ENCODE measurements at places on chromosomes 1 and 21. TPM values are rescaled to one million over a fixed set of nuclear protein-coding genes. Genes with fewer than 3 reads are reported as not detected.

DNA sequence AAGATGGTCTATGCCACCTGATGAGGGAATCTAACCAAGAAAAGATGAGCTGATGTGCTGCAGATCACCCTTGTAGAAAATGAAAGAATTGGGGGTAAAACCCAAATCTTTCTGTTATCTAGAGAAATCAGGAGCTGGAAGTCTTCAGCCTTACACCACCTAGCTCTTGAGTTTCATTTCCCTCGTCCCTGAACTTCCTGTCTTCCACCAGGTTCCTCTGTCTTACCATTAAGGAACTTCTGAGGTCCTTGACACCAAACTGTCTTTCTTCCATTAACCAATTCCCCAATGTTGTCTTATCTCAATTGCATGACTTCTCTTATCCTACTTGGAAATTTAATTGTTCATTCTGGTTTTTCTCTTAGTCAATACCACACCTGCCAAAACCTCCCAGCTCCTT is 31.5 kb downstream of the LPAR3 start:
- no peak for DNase-seq

DNA sequence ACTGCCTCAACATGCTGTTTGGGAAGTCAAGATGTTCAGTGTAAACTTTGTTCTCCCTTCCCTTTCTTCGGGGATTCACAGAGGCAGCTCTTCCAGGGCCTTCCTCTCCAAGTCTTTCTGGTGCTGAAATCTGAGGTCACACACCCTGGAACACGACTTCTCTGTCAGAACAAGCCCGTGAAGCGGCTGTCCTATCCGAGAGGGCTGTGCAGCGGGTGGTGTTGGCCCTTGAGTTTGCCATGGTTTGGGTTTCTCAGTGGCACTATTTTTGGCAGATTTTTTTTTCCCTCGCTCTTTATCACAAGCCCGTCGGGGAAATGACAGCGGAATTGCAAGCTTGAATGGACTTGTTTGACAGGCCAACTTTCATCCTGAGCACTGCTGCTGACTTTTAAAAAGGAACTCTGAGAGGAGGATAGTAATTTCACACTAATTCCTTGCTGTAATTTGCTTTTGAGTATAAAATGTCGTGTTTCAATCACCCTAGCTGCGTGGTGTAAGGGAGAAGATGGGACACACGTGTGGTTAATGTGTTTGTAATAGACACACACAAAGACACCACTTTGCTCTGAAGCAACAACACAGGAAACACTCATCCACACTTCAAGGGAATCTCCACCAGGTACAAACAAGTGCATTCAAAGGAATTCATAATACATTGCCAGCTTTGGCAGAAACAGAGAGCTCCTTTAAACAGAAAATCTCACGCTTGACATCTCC is 60.1 kb upstream of the TARBP1 start:
- DNase-seq = no peak

DNA sequence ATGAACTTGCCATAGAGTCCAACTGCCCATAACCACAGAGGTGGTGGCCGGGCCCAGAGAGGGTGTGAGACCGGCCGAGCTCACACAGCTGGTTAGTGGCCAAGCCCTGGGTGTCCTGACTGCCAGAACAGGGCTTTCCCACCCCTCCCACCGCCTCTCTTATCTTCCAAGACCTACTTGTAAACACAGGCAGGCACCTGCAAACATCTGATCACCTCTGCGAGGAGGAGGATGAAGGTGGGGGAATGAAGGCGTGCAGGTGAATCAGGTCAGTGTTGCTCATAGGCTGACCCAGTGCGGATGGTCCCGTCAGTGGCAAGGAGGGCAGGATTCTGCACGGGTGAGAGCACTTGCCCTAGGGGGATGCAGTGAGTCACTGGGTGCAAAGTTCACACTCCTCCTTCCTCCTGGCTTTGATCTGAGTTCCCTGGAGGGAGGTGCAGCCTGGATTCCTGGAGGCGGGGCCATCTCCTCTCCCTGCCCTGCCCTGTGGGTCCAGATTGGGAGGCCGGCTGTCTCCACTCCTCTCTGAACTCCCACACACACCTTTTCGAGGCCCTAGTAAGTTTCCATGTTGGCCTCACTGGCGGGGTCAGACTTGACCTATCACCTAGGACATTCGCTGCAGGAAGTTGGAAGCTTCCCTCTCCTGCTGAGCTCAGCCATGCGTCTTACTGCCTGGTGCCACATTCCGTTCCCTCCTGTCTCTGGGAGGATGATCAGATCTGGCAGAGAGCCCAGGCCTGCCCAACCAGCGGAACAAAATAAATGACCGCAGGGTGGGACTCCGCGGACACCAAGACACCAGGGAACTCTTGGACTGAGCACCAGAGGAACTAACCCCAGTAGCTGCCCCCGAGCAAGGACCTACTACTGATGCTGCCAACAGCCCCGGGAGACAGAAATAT is 7.3 kb downstream of the UQCRHL start:
- peak; percentile 71 for DNase-seq

GRCh38 chr1:6391951-6392808 is 1.4 kb downstream of the ACOT7 start:
- no peak for DNase-seq

- DNase-seq = no peak
These were observed 59.4 kb upstream of the SERBP1 start for GRCh38 chr1:67489643-67490042.

- DNase-seq = no peak
These were observed 16.2 kb downstream of the PLXNA2 start for GRCh38 chr1:208228026-208228425.

CELA3B gene
- not detected for total RNA-seq

KCNJ9 gene
- total RNA-seq = not detected

SLC6A17 gene
- 0.21 TPM for total RNA-seq
